HFF-Myc (cell line): ENCODE measurements at places on chromosomes 4 and X.
A peak's percentile ranks its signal among the peaks of the same experiment; 100 is the strongest.

GRCh38 chrX:150348365-150348764, 14.8 kb upstream of the MAMLD1 start:
- no peak for DNase-seq

DNA sequence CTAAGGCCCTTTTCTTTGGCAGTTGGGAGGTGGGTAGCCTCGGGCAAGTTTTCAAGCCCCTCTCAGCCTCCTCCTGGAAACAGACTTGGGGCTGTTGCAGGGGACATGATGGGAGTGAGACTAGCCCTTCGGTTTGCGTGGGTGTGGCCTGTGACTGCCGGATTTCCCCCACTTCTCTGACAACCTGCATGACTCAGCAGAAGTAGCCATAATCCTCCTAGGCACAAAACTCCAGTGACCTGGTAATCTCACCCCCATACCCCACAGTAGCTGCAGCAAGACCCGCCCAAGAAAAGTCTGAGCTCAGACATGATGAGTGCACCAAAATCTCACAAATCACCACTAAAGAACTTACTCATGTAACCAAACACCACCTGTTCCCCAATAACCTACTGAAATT, 433.7 kb upstream of the AMOT start:
- no peak for DNase-seq

DNA sequence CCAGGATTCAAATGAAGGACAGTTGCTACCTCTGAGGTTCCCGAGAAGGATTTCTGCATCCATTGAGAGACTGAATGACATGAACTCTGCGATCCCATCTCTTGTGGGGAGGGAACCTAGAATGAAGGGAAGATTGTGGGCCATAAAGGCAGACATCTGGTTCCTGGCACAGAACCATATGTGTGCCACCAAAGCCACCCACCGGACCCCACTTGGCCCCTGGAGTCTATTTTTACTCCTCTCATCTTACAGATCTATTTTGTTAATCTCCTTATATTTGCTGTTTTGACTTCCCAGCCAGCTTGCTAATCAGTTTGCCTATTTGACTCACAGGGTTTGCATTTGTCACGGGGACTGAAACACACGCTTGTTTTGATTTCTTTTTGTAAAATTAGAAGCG, 7.3 kb downstream of the SOD3 start:
- DNase-seq = no peak

GRCh38 chr4:183797445-183798300, 107.4 kb upstream of the STOX2 start:
- DNase-seq = no peak

DNA sequence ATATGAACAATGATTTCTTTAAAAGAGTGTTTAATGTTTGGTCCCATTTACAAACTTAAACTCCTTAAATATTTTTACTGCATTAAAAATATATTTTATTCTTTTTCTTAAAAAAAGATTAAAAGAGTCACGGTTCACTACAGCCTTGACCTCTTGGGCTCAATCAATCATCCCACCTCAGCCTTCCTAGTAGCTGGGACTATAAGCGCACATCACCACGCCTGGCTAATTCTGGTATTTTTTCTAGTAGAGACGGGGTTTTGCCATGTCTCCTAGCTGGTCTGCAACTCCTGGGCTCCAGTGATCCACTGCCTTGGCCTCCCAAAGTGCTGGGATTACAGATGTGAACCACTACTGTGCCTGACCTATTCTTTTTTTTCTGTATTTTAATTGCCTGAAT, 104.7 kb upstream of the TLR2 start:
- DNase-seq = no peak

- no peak for DNase-seq
Measured at GRCh38 chrX:42276982-42277690, 353.8 kb upstream of the CASK start.

DNA sequence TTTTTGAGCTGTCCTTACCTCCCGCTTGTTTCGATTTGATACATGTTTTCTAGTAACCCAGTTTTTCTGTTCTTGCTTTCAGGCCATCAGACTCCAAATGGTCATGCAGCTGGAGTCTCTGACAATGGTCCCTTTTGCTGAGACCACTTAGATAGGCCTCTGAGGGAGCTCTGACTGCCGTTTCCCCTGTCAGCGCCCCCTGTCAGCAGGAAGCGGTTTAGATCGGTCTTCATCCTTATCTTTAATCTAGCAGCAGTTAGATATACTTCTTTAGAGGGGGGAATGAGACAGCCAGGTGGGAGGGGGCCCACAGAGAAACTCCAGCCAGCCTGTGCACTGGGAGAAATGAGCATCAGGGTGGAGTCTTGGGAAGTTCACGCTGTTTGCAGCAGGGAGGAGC, 457.9 kb downstream of the GPAT3 start:
- DNase-seq = no peak

GRCh38 chrX:27575565-27575964, 14.6 kb upstream of the DCAF8L2 start:
- DNase-seq = no peak

GRCh38 chr4:30839583-30840520, 119.7 kb downstream of the PCDH7 start:
- no peak for DNase-seq

- DNase-seq = no peak
Measured at GRCh38 chrX:69614886-69615285, 1.0 kb upstream of the EDA start.

- no peak for DNase-seq
Measured at GRCh38 chr4:2878346-2878745, 34.7 kb downstream of the ADD1 start.

GRCh38 chrX:22340022-22340616, 67.4 kb downstream of the CBLL2 start:
- DNase-seq = no peak

GRCh38 chrX:11381464-11381863, 88.3 kb downstream of the AMELX start:
- DNase-seq = peak; percentile 32

DNA sequence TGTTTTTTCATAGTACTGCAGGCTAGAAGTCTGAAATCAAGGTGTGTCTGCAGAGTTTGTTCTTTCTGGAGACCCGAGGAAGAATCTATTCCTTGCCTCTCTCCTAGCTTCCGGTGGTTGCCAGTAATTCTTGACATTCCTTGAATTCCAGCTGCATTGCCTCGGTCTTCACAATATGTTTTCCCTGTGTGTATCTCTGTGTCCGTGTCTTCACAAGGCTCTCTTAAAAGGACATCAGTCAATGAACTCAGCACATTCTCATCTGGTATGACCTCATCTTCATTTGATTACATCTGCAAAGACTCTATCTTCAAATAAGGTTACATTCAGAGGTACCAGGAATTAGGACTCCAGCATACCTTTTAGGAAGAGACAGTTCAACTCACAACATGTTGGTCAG, 163.4 kb downstream of the BANK1 start:
- DNase-seq = peak; percentile 52

DNA sequence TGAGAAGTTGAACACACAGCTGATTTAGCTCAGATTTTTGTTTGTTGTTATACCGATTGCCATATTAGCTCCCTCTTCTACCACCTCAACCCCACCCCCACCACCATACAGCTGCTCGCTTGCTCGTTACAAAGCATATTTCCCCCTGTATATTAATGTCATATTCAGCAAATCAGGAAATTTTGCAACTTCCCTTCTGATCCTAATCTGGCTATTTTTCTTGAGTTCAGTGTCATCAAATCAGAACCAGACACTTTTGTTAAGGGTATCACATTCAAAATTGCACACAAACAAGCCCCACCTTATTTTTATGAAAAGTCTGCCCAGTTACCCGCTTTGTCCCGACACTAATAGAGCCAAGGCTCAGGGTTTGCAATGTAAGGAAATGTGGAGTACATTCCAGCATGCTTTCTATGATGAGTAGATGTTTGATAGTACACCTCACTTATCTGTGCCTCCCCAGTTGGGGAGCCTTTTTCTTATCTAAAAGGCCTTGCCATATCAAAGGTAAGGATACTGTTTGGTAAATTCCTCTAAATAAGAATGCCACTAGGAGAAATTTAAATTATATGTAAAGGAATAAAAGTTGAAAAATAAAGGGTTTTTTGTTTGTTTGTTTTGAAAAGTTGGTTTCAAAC, 212.2 kb downstream of the CBR4 start:
- no peak for DNase-seq

GRCh38 chr4:95059663-95060062, 301.9 kb downstream of the BMPR1B start:
- DNase-seq = no peak

DNA sequence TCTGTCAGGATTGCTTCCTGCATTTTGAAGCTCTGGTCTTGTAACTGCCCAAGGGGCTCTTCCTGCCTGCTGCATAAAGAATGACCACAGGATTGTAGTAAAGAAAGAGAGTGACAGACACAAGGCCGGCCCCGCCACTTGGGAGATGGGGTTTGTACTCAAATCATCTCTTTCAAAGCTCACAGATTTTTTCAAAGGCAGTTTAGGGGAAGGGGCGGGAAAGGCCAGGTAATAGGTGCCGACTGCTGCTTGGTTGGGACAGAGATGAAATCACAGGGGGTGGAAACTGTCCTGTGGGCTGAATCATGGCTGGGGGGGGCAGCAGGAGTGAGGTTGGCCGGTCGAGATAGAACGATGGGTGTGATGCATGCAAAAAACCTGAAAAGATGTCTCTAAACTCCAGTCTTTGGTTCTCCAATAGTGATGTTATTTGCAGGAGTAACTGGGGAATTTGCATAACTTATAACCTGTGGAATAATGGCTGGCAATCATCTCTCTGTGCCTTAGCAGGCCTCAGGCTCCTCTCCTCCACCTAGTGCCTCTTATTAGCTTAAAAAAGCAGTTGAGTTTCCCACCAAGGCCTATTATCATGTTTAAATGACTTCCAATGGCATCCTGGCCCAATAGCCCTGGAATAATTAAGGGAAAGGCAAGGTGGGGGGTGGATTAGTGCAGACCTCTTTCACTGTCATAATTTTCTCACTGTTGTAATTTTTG, 778.4 kb upstream of the FRG1 start:
- DNase-seq = no peak

- no peak for DNase-seq
Measured at GRCh38 chrX:48278958-48279357, 23.8 kb downstream of the SSX1 start.

DNA sequence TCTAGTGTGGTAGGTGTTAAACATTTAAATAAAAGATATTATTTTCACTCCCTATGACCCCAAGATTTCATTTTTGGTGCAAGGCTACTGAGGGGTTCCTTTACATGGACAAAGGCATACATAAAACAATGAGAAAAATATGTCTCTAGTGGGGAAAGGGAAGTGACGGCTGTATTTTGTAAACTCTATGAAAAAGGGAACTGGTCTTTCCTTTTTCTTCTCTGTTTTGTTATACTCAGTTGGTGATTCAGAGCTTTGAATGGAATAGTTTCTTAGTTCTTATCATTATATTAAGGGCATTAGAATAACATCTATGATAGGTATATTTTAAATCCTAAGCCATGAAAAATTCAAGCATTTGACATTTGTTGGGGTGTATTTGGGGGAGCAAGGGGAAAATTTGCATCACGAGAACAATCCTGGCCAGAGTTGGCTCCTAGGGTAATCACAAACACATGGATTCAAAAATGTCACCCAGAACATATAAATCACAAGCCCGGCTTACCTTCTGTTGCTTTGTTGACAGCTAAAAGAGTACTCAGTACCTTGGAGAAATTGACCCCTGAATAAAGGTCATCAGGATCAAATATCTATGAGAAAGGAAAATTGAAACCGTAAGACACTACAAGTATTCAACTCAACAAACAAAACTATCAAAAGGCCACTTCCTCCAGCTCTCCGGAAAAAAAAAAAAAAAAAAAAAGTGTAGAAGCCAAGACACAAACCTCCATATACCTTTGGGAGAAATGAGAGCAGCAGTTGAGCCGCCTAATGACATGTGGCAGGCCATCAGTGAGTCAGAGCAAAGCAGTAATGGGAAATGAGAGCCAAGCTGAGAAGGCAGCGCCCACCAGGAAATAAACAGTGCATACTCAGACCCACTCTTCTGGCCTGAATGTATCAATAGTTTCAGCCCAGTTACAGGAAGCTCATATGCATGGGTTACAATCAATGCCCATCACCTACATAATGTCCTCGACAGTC, 33.4 kb downstream of the ARHGEF6 start:
- DNase-seq = no peak

DNA sequence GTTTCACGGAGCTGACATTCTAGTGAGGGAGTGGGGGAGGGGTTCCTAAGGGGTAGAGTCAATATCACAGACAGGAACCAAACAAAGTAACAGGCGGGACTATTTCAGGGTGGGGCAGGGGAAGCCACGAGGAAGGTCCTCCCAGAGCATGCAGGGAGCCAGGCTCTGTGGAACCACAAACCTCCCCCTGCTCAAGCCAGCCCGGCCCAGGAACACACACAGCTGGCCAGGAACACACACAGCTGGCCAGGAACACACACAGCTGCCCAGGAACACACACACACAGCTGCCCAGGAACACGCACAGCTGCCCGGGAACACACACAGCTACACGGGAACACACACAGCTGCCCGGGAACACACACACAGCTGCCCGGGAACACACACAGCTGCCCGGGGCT, 24.8 kb downstream of the EVC2 start:
- DNase-seq = no peak

- no peak for DNase-seq
Measured at GRCh38 chrX:148763896-148764295, 263.5 kb downstream of the AFF2 start.

GRCh38 chr4:95198961-95199360, 349.8 kb downstream of the UNC5C start:
- no peak for DNase-seq

DNA sequence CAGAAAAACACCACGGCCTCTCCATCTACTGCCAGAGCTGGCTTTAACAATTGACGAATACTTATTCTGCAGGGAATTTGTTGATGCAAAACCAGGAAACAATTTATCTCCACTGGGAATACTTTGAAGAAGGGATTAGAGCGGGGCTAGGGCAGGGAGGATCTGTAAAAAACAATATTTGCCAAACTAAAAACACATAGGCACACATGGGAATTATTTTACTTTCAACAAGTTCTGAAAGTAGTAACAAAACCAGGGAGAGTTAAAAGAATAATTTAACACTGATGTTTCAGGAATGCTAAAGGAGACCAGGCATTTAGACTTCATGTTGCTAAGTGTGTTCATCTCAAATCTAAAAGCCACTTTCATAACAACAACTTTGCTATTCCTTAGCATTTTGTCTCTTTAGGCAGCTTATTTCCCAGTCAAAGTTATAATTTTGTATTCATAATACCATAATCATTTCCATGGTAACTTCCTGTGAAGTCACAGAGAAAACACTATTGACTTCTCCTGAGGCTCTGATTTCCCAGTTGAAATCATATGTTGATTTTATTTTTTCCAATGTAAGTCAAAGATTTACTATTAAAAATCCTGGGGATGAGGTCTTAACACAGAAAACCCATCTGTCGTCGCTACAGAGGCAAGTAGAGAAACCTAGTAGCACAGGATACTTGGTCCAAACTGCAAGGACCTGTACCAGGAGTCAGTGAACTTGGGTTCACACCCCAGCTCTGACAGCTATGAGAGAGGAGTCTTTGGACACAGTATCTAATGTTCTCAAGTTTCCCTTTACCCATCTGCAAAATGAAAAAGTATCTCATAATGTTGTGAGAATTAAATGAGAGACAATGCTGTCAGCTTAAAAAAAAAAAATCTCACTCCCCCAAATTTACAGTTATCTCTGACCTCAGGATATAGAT, 69.3 kb downstream of the SH3RF1 start:
- DNase-seq = no peak

GRCh38 chr4:39103291-39103690, 41.3 kb downstream of the KLHL5 start:
- DNase-seq = no peak
